ENCODE measurements at places on chromosomes 5 and 9. TPM values are rescaled to one million over a fixed set of nuclear protein-coding genes. Genes with fewer than 3 reads are reported as not detected.
A peak's percentile ranks its signal among the peaks of the same experiment; 100 is the strongest.

GRCh38 chr5:175798626-175799025 is 72.8 kb upstream of the CPLX2 start:
- no peak for DNase-seq
- no peaks in the 10 kb centered on the region for H3K36me3 ChIP-seq
- no peak overlapping the region for H3K27ac ChIP-seq
- no peak overlapping the region for H3K4me3 ChIP-seq

SPATA6L gene
- total RNA-seq: 4.5 TPM

GRCh38 chr5:1665803-1666202 is 133.8 kb downstream of the MRPL36 start:
- H3K4me1 ChIP-seq: peaks cover 10% of the 10 kb centered on the region
- no peaks in the 10 kb centered on the region for H3K36me3 ChIP-seq
- peaks cover 67% of the 10 kb centered on the region for H3K27me3 ChIP-seq
- no peak overlapping the region for H3K4me3 ChIP-seq
- no peak for DNase-seq
- H3K27ac ChIP-seq: no peak overlapping the region

DNA sequence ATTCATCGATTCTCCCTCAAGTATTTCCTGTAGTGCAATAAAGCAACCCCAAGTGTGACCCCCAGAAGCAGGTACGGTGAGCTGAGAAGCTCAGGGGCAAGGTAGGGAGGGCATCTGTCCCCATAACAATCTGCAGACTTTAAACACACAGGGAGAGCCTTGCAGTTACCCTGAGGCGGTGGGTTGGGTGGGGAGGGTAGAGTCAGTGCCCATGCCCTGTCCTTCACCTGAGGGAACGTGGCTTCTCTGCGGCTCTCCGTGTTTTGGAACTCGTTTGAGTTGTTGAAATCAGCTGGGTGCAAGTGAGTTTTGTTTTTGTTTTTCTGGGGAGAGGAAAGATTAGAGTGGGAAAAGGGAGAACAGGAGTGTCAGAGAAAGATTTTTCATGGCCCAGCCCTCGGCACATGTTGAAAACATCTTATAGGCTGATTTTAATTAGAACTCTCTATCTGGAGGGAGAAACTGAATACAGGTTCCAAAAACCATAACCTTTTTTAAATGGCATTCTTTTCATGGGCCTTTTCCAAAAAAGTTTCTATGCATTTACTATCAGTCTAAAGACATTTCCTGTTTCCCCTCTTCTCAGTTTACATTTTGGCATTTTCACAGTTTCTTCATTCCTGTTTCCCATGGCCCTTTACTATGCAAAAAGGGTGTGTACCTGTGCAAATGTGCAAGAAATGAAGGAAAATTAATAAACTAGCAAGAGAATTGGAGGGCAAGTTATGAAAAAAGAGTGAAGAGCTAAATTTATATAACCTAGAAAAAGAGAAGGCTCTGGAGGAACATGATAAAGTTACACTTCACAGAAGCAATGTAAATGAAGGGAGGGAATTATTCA is 266.5 kb upstream of the VLDLR start:
- H3K4me1 ChIP-seq: no peaks in the 10 kb centered on the region
- H3K4me3 ChIP-seq: no peak overlapping the region
- DNase-seq: no peak

GRCh38 chr9:136902259-136902821 is 16.0 kb downstream of the TRAF2 start:
- H3K27me3 ChIP-seq: no peaks in the 10 kb centered on the region
- peak; percentile 9 for DNase-seq
- peaks cover 41% of the 10 kb centered on the region for H3K36me3 ChIP-seq
- peak overlapping the region; percentile 90 for H3K27ac ChIP-seq

DNA sequence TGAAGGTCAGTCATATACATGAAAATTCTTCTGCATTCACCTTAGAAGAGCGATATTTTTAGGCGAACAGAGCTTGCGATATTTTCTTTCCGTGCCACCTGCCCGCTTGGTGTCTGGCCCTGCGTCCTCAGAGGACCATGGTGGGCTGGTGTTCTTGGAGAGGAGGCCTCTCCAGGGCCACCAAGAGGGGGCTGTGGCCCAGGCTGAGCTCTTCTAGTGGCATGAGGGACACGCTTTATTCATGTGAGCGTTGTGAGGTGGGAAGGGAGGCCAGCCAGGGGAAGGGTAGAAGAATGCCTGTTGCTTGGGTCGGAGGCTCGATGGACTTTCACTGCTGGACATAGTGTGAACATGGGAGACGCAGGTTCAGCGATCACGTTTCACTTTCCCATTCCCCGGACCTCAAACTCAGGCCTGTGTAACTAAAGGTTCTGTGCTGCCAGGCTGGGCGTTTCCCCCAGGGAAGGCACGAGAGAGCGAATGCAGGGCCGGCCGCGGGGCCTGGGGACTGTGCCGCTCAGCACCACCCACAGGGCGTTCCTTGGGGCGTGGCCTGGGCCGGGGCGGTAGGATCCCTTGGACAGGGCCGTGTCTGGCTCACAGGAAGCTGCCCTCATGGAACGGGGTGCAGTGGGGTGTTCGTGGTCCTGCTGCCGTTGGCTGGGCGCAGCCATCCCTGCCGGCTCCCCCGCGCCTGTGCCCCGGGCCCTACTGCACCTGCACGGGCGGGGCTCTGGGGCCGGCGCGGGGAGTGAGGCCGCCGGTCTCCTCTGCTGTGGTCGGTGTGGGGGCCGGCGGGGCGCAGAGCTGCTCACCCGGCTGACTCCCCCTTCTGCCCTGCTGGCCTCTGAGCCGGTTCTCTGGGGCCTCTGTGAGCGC is 40.7 kb upstream of the CLPTM1L start:
- H3K27ac ChIP-seq: peak overlapping the region; percentile 94
- H3K27me3 ChIP-seq: no peaks in the 10 kb centered on the region
- H3K4me3 ChIP-seq: peak overlapping the region; percentile 58
- no peaks in the 10 kb centered on the region for H3K36me3 ChIP-seq

DNA sequence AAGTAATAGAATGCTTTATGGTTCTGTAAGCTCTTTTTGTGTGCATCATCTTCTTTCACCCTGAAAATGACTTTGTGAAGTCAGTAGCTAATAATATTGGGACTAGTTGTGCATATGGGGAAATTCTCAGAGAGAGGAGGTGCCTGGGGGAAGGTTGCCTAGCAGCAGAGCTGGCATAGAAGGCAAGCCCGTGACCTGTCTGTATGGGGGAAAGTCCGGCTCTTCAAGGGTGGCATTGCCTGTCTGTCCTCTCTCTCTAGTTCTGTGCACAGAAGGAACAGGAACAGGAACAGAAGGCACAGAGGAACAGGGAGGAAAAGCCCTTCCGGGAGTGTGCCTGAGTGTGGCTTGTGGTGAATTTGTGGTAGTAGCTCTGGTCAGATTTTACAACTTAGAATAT is 33.1 kb downstream of the SH3GL2 start:
- H3K36me3 ChIP-seq: no peaks in the 10 kb centered on the region
- no peaks in the 10 kb centered on the region for H3K4me1 ChIP-seq
- H3K27me3 ChIP-seq: peaks cover 10% of the 10 kb centered on the region

SEPTIN8 gene
- total RNA-seq: 44.8 TPM

SLC4A9 gene
- not detected for total RNA-seq

DNA sequence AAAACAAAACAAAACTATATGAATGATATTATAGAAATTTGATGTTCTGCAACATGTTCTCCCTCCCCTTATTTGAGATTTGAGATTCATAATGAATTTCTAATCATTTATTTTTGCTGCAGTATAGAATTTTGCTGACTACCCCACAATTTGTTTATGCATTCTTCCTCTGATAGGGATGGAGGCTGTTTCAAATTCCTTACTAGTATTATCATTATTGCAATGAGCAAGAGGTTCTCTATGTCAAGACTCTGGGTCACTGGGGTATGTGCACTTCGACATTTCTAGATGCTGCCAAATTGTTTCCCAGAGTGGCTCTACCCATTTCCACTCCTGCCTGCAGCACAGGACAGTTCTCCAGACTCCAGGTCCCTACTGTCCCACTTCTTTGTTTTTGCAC is 54.9 kb upstream of the DAB2IP start:
- no peak for DNase-seq
- no peak overlapping the region for H3K27ac ChIP-seq
- peaks cover 12% of the 10 kb centered on the region for H3K4me1 ChIP-seq

TXN gene
- 164 TPM for total RNA-seq

- no peak overlapping the region for H3K4me3 ChIP-seq
- DNase-seq: peak; percentile 62
- H3K36me3 ChIP-seq: no peaks in the 10 kb centered on the region
- no peaks in the 10 kb centered on the region for H3K27me3 ChIP-seq
Measured at GRCh38 chr5:118791926-118792734, 196.2 kb downstream of the DTWD2 start.

ACTL7B gene
- not detected for total RNA-seq

DNA sequence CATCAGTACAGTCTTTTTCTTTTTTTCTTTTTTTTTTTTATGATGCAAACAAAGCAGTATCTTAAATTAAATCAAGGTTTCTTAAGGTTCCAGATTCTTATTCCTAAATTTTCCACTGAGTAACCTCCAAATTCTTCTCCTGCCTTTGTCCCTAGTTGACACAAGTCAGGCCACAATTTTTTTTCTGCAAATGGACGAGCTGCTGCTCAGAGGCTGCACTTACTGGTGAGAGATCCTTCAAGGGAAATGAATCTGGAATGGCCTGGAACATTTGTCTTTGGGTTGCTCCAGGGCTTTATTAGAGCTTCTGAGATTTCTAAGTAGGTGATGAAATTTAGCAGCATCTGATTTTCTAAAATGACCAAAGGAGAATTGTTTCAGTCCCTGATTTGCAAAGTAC is 39.3 kb downstream of the PIK3R1 start:
- no peak overlapping the region for H3K4me3 ChIP-seq
- peak overlapping the region; percentile 70 for H3K27ac ChIP-seq
- no peaks in the 10 kb centered on the region for H3K27me3 ChIP-seq
- H3K4me1 ChIP-seq: peaks cover 70% of the 10 kb centered on the region
- no peaks in the 10 kb centered on the region for H3K36me3 ChIP-seq
- no peak for DNase-seq

CFAP90 gene
- total RNA-seq: not detected

DNA sequence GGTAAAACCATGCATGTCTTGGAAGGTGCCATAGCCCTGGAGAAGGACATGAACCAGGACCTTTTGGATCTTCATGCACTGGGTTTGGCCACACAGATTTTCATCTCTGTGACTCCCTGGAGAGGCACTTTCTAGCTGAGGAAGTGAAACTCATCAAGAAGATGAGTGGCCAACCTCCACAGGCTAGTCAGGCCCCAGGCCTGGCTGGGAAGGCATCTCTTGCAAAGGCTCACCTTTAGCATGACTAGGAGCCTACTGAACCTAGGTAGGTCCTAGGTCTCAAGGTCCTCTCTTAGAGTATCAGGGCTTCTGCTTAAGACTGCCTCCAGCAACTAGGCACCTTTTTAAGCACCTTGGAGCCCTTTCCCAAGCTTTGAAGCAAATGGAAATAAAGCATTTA is 1448.7 kb upstream of the ACO1 start:
- no peaks in the 10 kb centered on the region for H3K36me3 ChIP-seq
- H3K27ac ChIP-seq: no peak overlapping the region
- H3K4me3 ChIP-seq: no peak overlapping the region
- DNase-seq: no peak
- H3K27me3 ChIP-seq: no peaks in the 10 kb centered on the region

DNA sequence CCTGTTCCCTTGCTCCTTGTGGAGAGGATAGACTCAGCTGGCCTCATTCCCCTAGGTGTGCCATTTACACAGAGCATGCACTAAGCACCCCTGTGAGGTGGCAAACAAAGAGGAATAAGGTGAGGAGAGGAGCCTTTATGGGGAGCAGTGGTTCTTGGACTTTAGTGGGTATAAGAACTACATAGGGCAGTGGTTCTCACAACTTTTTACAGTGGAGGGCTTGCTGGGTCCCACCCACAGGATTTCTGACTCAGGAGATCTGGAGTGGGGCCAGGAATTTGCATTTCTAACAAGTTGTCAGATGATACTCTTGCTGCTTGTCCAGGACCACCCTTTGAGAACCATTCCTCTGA is 42.0 kb downstream of the CSF1R start:
- H3K4me1 ChIP-seq: peaks cover 6% of the 10 kb centered on the region
- no peaks in the 10 kb centered on the region for H3K36me3 ChIP-seq
- no peak overlapping the region for H3K27ac ChIP-seq
- H3K4me3 ChIP-seq: no peak overlapping the region

DNA sequence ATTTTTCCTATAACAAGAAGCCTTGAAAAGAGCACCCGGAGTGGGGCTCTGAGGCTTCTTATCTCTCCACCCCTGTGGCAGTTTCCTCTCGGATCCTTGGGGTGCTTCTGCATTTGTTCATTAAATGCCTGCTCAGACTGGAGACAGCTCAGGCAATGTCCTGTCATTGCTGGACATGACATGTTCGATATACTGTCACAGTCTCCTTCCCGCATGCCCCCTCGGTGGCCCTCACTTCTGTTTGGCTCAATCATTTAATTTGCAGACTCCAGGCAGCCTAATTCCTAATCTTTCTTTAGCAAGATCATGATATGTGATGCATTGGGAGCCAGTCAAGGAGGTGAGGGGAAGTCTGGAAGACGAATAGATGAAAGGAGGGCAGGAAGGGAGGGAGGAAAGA is 37.5 kb upstream of the CPEB4 start:
- H3K36me3 ChIP-seq: no peaks in the 10 kb centered on the region
- no peaks in the 10 kb centered on the region for H3K4me1 ChIP-seq
- no peaks in the 10 kb centered on the region for H3K27me3 ChIP-seq
- no peak overlapping the region for H3K4me3 ChIP-seq

MORN5 gene
- total RNA-seq: 1.8 TPM

DNA sequence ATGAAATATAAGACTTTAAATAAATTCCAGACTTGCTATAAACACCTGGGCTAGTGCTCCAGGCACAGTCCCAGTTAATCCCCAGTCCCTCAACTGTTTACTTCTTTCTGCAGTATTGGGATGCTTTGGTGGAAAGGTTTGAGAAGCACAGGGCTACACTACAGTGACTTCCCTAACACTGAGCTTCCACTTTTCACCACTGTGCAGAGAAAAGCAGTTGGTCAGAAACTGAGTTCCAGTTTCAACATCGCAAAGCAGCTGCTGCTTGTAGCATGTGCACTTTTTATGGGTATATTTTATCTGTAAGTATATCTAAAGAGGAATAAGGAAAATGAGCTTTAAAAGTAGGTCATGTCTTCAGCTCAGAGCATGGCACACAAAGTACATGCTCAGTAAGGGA is 339.7 kb downstream of the NTRK2 start:
- H3K27ac ChIP-seq: no peak overlapping the region
- H3K27me3 ChIP-seq: no peaks in the 10 kb centered on the region
- no peak for DNase-seq

DNA sequence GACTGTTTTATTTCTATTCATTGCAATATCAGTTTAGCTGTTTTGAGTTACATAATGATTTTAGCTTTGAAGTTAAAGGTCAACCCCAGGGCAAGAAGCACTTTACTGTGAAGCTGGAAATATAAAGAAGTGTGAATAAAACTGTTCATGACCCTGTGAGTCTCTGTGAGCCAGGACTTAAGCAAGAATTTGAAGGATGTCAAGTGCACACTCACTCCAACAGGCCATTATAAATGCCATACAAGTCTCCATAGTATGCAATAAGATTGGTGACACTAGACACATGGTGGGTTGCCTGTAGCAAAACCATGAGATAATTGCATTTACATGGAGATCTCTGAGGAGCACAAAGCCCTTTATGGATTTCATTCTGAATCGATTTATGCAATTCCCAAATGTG is 318.7 kb upstream of the ITGA1 start:
- no peak overlapping the region for H3K27ac ChIP-seq
- H3K27me3 ChIP-seq: no peaks in the 10 kb centered on the region
- H3K4me1 ChIP-seq: no peaks in the 10 kb centered on the region
- no peak for DNase-seq
